ENCODE measurements at places on chromosomes 4 and X.
A peak's percentile ranks its signal among the peaks of the same experiment; 100 is the strongest.

GRCh38 chr4:9927341-9928007, 93.8 kb downstream of the SLC2A9 start:
- peak; percentile 18 for DNase-seq

DNA sequence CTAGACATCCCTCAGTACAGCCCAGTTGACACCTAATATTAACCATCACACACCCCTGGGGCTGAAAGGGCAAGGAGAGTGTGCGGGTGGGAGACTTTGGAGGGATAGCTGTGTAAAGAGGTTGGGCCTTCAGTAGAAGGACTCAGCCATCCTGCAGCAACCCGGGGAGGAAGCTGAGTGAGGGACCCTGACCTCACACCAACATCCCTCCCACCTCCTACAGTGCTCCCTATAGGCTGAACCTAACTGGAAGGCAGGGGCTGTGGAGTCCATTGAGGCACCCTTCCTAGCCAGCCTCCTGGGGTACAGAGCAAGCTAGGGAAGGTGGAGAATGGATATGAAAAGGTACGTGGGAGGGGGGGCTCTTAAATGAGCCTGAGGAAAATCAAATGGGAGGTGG, 276.3 kb downstream of the PTTG2 start:
- no peak for DNase-seq

DNA sequence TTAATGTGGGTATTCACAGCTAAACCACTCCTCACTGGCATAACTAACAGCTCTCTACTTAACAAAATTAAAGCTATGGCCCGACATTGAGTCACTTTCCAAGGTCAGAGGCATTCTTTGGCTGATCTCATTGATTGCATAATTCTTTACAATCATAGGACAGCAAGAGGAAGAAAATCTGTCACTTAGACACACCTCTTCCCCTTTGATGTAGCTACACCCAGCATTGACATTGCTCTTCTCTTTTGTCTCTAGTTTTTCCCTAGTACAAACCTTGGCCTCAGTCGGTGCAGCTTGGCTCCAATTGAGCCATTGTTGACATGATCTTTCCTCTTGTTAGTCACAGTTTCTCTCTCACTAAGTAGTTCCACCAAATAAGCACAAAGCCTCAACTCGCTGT, 313.3 kb upstream of the ACTRT1 start:
- DNase-seq: no peak

DNA sequence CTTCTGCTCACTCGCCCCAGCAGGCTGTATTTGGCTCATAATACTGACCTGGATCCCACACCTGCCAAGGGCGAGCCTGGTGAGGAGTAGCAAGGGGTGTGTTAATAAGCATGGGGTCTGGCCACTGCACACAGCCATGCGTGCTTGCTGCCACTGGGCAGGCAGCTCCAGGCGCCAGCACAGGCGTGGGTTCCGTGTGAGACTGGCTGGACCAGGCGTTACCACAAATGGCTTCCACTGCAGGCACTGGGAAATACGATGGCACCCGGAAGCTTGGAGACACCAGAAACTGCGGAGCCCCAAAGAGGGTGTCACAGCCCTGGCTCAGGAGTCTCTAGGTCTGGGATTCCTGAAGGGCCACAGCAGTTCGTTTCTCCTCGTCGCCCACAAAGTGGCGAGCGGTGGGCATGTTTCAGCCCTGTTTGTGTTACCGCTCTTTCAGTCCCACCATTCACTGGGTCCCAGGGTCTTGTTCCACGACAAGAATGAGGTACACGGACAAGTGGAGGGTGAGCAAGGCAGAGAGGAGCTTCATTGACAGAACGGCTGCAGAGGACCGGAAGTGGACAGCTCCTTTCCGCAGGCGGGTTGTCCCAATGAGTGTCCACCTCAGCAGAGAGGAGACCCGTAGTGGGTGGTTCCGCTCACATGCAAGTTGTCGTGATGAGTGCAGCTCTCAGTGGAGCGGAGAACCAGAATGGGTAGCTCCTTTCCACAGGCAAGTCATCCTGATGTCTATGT, 428.9 kb downstream of the EPHA5 start:
- DNase-seq: no peak

DNA sequence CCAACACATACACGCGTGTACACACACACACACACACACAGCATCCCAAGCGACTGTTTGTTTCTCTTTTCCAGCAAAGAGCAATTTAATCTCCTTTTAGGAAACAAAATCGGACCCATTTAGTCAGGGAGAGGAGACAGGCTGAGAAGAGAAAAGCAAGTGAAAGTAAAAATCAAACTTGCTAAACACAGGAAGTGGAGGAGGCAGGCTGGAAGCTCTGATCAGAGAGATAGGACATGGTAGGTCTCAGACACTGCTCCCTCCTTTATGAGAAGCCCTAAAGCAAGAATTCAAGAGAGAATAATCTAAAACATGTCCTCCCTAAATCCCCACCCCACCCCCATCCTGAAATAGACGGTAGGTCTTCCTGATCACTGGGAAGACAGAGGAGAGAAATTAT, 62.3 kb downstream of the GPC3 start:
- DNase-seq: no peak

- DNase-seq: no peak
These were observed 28.6 kb downstream of the SULT1B1 start for GRCh38 chr4:69731847-69732246.

DNA sequence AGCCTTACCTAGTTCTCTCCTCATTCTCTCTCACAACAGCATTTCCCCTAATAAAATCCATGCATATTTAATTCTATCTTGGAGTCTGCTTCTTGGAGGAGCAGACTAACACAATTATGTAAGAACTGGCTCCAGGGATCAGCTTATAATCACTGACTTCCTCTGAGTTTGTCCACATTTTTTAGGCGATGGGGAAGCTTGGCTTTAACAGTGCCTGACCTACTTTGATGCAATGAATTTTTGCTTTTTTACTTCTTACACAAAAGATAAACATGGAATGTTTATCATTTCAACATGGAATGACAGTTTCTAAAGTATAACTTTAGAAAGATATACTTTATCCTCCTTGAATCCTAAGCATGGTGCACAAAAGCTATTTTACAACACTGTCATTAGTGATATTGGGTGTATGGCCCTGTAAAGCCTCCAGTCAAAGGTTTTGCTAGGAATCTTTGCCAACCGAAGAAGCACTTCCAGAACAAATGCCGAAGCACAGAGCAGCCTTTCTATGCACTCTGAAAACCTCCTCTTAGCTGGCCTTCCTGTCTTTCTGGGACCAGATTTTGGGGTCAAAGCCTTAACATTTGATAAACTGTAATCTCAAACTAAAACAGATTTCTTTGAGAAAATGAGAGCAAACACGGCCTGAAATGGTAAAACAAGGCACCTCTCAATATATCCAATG, 736 bp downstream of the BDH2 start:
- DNase-seq: no peak

DNA sequence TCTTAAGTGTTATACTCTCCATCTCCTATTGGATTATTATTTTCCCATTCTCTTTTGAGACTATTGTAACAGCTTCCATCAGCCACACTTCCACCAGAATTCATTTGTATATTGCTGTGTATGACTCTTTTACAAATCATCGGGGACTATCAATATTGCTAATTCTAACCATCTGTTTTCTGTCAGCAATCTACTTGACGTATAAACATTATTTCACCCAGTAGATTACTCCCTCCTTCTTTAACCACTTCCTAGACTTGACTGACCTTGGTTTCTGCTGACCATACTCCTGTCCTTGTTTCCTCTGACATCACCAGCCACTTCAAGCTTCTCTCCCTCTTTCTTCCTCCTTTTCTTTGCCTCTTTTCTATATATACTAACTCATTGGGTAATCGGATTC, 402.9 kb downstream of the PCDH18 start:
- no peak for DNase-seq

GRCh38 chr4:120843849-120844527, 78.5 kb downstream of the PRDM5 start:
- DNase-seq: peak; percentile 8

GRCh38 chr4:42710329-42710728, 53.4 kb upstream of the ATP8A1 start:
- no peak for DNase-seq

GRCh38 chrX:40108162-40108958, 10.6 kb upstream of the BCOR start:
- no peak for DNase-seq

- DNase-seq: peak; percentile 64
These were observed 93.0 kb downstream of the TSPAN7 start for GRCh38 chrX:38654302-38654701.

GRCh38 chr4:101136373-101137370, 210.7 kb downstream of the PPP3CA start:
- no peak for DNase-seq

GRCh38 chr4:784401-785331, 41.3 kb downstream of the CPLX1 start:
- DNase-seq: no peak

DNA sequence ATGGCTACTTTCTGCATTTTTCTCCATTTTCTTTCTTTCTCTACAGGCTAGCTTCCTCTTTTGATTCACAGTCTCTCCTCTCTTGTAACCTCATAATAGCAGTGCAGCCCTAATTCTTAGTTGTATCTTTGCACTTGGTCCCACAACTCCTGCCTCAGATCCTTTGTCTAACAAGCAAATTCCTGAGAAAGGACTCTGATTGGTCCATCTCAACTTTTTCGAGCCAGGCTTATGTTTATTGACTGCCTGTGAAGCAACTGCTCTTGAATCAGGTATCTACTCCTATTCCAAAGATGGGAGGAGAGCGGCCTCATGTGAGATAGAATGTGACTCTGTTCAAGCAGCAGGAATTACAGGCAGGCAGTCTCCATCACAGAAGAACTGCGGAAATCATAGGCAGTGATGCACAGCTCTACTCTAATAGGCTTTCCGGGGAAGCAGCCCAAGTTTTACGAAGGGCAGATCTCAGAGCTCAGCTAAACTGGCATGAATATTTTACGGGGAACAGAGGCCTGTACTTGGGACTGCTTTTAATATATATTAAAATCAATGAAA, 123.5 kb downstream of the GABRB1 start:
- no peak for DNase-seq

DNA sequence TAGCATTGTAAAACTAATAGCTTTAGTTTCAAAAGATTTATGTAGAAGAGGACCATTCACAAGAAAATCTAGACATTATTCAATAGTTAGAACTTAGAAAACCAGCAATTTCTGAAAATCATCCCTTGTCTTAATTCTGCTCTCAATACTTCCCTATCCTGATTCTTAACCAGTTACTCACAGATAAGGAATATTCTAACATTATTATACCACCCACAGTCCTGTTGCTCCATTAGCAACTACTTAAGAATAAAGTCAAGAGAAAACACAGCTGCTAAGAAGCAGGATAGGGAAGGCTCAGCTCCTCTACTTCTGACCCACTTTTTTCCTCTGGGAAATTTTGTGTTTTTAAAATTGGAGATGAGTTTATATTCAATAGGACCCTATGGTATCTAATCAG, 47.7 kb downstream of the PHKA1 start:
- DNase-seq: no peak

DNA sequence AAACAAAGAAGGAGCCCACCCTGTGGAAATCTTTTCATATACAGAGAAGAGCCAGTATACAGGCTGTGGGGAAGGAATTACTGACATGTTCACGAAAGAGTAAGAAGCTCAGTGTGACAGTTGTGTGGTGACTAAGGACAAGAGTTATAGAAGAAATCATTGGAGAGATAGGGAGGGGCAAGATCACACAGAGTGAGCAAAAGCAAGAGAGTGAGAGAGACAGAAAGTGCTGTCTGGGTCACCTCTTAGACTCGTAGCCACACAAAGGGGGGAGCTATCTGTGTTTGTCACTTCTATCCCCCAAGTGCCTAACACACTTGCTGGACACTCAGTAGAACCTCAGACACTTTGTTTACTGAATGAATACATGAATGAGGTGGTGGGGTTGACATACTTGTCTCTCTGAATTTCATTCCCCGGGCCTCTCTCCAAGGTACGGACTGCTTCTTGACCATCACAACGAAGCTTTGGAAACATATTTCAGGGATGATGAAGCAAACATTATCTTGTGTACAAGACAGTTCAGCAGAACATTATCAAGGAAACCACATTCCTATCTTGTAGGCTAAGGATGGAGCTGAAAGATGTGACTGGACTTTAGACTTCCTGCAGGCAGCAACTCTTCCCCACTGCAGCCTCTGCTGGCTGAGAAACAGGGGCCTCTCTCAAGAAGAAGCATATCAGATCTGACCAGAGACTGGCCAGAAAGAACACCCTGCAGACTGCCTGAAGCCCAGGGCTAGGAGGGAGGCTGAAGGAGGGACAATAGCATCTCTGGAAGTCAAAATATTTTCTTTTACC, 168.2 kb downstream of the AMELX start:
- DNase-seq: no peak

- DNase-seq: no peak
These were observed 353.9 kb downstream of the GPAT3 start for GRCh38 chr4:83889802-83890201.

GRCh38 chr4:15586066-15586465, 69.1 kb downstream of the FBXL5 start:
- DNase-seq: no peak

GRCh38 chr4:80201252-80202151, 4.2 kb downstream of the PRDM8 start:
- DNase-seq: no peak

- no peak for DNase-seq
These were observed 99.7 kb upstream of the ENPP6 start for GRCh38 chr4:184317234-184317918.

DNA sequence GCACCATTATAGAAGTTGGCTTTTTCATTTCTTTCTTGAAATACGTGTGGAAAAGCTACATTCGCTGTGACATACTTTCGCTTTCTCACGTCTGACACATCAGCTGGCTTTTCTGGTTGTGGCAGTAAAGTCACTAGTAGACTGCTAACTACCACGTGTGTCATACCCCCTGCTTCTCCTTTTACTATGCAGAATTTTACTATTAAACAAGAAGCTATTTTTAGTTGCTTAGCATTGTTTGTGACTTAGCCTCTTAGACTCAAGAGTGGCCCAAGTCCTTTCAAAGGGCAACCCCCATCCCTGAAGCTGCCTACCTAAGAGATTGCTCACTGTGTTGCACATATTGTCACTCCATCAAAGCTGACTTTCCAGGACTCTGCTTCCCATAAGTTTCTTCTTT, 2.1 kb upstream of the IL2 start:
- peak; percentile 52 for DNase-seq

GRCh38 chrX:144840616-144841015, 406.7 kb upstream of the SPANXN1 start:
- DNase-seq: no peak

DNA sequence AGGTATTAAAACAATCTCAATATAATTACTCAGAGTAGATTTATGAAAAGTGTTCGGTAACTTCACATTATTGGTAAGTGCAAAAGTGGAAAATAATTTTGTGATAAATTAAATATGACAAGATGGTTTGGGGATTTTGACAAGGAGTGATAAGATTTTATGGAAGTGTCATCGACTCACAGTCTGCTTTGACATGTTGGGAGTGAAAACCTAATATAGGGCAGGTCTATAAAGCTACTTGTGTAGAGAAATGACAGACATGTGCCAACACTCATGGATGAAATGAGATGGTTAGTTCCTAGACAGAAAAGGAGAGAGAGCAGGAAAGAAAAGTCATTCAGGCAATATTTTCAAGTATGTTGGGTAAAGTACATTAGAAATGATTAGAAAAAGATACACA, 456.8 kb downstream of the TRAM1L1 start:
- no peak for DNase-seq

GRCh38 chr4:127781300-127782024, 660 bp upstream of the HSPA4L start:
- DNase-seq: peak; percentile 73

- no peak for DNase-seq
These were observed 86.7 kb downstream of the JAKMIP1 start for GRCh38 chr4:6113641-6114040.

- no peak for DNase-seq
These were observed 7.5 kb upstream of the PTCHD1 start for GRCh38 chrX:23327104-23327503.

Measured in T47D (cell line).